ENCODE measurements at places on chromosomes 5 and 9.

DNA sequence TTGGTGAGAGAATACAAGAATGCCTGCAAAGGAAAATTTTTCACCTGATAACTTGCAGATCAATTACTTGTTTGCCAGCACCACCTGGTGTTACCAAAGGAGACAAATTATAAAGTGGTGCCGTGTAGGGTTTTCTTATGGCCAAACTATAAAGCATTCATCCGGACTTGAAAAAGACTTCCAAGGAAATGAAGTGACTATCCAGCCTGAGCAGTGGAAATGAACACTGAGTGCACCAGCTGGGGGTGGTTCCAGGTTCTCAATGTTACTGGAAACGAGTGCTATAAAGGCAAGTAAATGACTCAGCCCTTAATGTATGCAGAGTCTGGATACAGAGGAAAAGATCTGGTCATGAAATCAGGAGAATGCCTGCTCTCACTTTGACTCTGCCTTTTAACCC lies 113.1 kb downstream of the DNAH5 start:
- no peak for DNase-seq

DNA sequence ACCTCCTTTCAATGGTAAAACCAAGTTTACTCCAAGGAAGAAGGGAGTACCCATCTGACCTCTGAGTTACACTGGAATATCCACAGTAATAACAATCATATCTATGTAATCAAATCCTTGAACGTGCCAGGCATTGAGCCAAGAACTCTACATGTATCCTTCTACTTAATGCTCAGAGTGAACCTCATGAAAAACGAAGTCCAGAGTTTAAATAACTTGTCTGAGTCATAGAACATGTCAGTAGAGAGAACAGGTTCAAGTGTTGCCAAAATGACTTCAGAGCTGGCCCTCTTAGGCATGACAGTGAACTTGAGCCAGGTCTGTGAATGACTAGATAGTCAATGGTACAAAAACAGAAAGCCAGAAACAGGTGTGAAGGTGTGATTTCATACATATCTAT lies 164.1 kb upstream of the ZNF618 start:
- DNase-seq, result no peak

DNA sequence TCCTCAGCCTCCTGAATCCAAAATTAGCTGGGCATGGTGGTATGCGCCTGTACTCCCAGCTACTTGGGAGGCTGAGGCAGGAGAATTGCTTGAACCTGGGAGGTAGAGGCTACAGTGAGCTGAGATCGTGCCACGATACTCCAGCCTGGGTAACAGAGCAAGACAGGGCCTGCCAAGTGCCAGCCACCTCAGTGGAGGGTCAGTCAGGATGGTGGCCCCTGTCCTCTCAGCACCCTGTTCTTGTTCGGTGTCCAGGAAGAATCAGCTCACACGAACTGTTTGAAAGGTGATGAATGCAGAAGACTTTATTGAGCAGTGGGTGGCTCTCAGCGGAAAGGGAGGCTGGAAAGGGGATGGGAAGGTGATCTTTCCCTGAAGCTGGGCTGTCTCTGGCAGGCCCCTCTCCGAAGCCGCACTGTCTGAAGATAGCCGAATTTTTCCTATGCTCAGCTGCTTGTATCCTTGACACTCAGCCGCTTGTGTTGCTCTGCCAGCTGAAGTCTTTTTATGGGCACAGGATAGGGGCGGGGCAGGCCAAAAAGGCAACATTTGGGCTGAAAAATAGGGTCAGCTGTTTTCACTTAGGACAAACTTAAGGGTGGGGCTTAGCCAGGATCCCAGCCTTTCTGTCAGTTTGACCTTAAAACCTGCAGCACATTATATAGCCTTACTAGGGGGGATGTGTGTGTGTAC lies 50.9 kb downstream of the UBE2R2 start:
- no peak for DNase-seq

- DNase-seq, result peak; percentile 36
These were observed 1.1 kb downstream of the SLC27A4 start for GRCh38 chr9:128341435-128341849.

- DNase-seq, result no peak
These were observed 14.0 kb downstream of the IRGM start for GRCh38 chr5:150860246-150860821.

GRCh38 chr9:128420060-128420650 lies 502 bp upstream of the CERCAM start:
- peak; percentile 32 for DNase-seq

DNA sequence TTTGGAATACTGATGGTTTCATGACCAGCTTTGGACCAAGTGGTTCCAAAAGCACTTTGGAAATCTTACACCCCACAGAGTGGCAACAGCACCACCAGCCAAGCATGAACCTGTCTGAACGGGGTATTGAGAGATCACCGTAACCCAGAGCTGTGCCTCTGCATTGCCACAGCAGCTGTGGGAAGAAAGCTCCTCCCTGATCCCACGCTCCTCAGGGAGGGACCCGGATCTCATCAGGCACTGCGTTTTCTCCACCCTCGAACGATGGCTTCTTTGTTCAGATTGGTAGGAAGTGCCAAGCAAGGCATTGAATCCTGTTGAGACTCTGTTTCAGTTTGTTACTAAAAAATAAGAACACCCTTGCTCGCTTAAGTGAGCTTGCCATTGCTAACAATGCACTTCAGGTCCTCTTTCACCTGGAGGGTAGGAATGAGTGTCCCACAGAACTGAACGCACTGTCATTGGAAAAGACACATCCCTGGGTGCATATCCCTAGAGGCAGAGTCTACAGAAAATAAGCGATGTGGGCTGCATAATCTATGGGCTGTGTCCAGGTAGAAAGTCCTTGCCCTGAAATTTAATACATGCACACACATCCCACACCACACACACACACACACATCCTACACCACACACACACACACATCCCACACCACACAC lies 118.0 kb upstream of the ICE1 start:
- no peak for DNase-seq

DNA sequence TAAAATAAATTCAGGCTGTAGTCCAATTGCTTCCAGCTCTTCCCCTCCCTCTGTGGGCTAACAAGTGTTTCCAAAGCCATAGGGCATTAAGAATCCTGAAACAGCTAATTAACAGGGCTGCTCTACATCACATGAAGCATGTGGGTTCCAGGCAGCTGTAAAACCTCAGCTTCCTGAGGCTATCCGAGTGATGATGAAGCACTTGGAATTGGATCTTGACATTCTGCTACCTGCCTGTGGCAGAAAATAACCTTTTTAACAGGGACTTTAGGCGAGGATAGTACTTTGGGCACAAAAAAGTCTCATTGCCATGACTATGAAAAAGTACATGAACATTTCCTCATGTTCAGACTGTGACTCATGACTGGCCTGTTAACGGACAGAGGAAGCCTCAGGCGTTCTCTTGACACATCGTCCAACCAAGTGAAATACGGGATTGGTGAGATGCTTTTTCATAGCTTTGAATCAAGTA lies 107.2 kb downstream of the PDE4D start:
- DNase-seq, result no peak

GRCh38 chr9:68771376-68771775 lies 66.3 kb downstream of the PIP5K1B start:
- no peak for DNase-seq

DNA sequence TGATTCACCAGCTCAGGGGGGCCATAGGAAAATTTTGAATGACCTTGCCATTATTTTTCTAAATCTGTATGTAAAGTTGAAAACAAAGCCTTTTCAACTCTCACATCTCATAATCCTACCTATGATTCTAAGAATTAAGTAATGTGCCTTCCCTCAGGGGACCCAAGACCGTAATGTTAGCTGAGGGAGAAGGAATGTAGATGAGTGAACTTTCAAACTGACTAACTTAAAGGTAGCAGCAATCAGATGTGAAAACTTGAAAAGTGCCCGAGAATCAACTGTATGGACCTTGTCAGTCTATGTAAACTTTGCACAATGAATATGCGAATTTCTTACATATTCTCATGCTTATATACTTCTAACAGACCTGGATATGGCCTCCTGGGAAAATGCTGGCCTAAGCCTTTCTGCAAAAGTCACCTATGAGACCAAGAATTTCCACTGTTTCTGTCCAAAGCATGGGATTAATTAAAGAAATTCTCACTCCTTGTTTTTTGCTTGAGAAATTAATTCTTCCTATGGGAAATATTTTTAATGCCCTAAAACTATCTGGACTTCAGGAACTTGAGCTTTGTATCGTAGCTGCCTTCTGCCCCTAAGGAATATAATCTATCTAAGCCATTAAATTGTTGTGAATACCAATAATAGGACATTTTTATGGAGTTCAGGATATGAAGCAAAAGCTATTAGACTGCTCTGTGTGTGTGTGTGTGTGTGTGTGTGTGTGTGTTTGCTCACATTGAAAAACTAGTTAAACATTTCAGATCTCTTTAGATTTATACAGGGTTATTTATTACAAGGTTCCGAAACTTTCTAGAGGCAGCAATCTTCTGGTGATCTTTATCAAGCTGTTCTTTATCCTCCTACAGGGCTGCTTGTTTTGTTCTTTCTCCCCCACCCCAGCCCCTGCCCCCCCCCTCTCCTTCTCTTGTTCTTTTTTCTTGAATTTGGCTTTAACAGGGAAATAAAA lies 169.1 kb upstream of the CLINT1 start:
- DNase-seq, result no peak

DNA sequence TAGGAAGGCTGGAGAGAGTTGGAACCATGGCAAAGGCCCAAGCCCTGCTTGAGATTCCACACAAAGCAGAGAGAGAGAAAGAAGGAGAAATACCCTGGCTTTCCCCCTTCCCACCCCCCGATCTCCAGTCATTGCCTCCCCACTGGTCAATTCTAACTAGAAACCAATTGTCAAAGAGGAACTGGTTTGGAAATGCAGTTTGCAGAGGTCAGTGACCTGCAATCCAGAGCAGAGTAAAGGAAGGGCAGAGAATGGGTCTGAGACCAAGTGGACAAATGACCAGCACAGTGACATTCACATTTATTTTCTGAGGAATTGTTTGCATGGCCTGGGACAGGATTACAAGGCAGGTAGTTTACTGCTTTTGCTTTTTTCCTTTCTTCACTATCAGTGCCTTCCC lies 37.5 kb upstream of the ZFYVE16 start:
- no peak for DNase-seq

DNA sequence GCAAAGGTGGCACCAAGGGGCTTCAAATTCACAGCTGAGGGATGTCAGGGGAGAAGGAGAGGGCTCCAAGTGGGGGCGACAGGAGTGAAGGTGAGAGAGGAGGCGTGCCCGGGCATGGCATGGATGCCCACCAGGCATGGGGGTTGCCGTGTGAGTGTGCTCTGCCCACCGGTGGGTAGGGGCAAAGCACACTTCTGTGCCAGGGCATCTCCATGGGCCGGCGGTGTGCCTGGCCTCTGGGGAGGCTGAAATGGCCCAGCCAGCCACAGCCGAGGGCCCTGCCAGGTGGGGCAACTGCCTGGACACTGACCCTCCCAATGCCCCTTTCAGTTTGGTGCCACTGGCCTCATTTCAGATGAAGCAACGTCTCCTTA lies 14.0 kb upstream of the RNU6ATAC start:
- DNase-seq, result no peak

- DNase-seq, result no peak
These were observed 91.3 kb downstream of the MAT2B start for GRCh38 chr5:163596608-163597315.

GRCh38 chr9:95645579-95645978 lies 128.8 kb upstream of the PTCH1 start:
- DNase-seq, result no peak

GRCh38 chr5:54764102-54765090 lies 221.0 kb downstream of the ESM1 start:
- DNase-seq, result no peak

GRCh38 chr9:84375954-84376353 lies 35.4 kb upstream of the SLC28A3 start:
- DNase-seq, result no peak

DNA sequence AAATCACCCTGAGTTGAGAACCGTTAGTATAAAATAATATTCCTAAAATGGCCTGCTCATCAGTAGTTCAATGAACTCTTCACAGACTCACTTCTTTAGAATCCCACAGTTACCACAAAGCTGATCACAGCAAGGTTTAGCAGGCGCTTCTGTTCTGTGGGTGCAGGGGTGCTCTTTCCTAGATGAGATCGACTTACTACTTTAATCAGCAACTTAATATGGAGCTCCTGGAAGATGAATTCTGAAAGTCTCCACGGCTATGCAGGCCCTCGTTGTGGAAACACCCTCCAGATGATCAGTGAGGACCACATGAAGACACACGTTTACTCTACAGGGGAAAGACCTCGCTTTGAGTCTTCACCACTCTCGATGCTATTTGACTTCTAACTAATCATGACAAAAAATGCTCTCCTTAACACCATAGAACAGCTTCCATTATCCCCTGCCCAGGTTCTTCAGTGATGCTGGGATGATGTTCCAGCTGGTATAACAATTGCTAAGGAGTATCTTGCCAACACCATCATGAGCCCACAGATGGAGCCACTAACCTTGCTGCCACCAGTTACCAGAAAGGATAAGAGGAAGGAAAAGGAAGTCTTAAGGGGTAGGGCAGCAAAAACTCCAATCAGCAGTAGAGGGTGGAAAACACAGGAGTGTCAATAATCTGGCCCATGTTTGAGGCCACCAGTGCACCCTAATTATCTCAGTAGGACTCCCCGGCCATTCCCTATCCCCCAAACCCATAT lies 17.9 kb upstream of the GPX8 start:
- DNase-seq, result no peak

DNA sequence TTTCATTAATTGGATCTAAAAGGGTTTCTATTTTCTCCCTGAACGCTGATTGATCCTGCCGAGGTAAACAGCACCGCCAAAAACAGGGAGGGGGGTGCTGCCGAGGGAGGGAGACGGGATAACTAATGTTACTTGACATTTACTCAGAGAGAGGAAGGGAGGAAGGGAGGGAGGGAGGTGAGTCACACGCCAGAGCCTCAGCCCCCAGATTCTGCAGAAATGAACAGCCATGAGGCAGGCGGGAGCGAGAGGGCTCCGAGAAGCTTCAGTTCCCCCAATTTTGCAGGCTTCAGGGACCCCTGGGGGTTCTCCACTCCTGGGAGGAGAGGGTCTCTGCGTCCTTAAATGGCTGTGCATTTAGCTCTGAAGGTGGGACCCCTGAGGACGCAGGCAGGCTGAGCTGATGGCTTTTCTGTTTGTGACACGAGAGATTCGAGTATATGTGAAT lies 59.1 kb upstream of the IER5L start:
- DNase-seq, result peak; percentile 35

DNA sequence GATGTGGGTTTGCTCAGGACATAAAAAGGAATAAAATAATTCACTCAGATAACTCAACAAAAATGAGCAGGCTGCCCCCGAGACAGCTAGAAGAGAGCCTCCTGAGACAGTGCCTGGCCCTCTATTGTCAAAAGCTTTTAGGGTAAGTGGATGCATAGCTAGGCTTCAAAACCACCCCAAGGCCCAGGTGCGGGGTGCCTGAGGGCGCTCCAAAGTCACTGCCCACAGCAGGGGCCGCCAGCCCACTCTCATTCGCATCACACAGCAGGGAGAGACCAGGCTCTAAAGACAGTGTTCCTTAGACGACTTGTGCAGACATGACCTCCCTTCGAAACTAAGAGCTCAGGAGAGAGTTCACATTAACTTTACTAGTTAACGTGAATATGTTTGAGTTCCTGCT lies 271.5 kb downstream of the FSTL4 start:
- DNase-seq, result no peak

Measured in stimulated activated CD8-positive, alpha-beta memory T cell treated with anti-CD3 and anti-CD28 coated beads, Interleukin-4, amount 100 ng/mL, for 1 hour (primary cell).